ENCODE measurements at places on chromosomes 5 and 9. TPM values are rescaled to one million over a fixed set of nuclear protein-coding genes. Genes with fewer than 3 reads are reported as not detected.

- DNase-seq: peak; percentile 56
Measured at GRCh38 chr5:68730220-68730978, 363.4 kb upstream of the SLC30A5 start.

GRCh38 chr9:109766351-109766750 lies 13.6 kb upstream of the PALM2AKAP2 start:
- DNase-seq: no peak

GRCh38 chr9:137786511-137786920 lies 91.1 kb upstream of the CACNA1B start:
- no peak for DNase-seq

- peak; percentile 14 for DNase-seq
Measured at GRCh38 chr5:172299916-172300439, 16.4 kb upstream of the UBTD2 start.

DNA sequence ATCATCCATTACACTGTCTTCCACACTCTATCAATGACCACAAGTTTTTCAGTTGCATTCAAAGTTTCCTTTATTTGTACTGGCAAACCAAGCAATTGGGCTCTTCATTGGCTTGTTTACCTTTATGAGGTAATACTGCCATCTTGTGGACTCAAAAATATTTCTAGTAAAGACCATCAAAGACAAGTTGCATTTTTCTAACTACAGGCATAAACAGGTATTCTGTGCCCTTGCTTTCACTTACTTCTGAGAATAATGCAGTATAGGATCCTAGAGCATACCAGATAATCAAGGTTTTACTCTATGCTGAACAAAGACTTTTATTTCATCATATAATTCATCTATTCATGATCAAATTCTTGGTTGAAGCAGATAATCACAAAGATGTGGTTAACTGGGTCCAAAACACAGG lies 173.7 kb upstream of the POU5F2 start:
- DNase-seq: no peak

- DNase-seq: no peak
Measured at GRCh38 chr9:124414612-124415011, 630 bp downstream of the PSMB7 start.

DNA sequence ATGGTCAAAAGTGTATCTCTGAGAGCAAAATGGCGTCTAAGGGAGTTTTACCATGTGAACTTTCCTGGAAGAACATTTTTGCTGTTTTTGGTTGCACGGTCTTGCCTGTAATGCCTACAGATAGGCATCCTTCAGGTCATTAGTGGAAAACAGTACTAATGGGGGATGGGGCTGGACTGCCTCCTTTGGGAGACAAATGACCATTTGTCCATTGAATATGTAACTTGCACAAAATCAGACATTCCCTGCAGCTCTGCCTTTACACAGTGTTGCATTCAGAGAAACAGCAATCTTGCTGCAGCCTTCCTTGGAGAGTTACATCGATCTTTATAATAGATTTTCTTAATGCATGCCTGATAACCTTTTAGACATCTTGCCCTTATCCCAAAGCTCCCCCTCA lies 138.5 kb upstream of the EGFLAM start:
- no peak for DNase-seq

The CDH9 gene
- polyA plus RNA-seq: 0.91 TPM

The TMEM252 gene
- polyA plus RNA-seq: 2.4 TPM

- DNase-seq: no peak
Measured at GRCh38 chr9:122128007-122128968, 31.3 kb downstream of the NDUFA8 start.

The SLC6A19 gene
- 295 TPM for polyA plus RNA-seq

The ENC1 gene
- 122 TPM for polyA plus RNA-seq

GRCh38 chr9:133994353-133995011 lies 2.4 kb upstream of the VAV2 start:
- no peak for DNase-seq

DNA sequence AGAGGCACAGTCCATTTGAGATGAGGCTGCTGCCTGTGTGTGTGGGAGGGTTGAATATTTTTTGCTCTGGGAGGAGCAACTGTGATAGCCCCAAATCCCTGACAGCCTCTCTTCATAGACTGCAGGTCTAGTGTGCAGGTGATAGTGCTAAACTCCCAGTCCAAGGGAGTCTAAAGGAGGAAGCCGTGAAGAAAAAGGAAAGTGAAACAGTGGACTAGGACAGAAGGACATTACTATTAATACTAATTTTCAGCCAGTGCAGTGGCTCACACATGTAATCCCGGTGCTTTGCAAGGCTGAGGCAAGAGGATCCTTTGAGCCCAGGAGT lies 295.0 kb downstream of the PDE4D start:
- peak; percentile 79 for DNase-seq

The FBXL7 gene
- 7.2 TPM for polyA plus RNA-seq

The PCDHGC3 gene
- polyA plus RNA-seq: 30.4 TPM

The TMED9 gene
- 119 TPM for polyA plus RNA-seq

DNA sequence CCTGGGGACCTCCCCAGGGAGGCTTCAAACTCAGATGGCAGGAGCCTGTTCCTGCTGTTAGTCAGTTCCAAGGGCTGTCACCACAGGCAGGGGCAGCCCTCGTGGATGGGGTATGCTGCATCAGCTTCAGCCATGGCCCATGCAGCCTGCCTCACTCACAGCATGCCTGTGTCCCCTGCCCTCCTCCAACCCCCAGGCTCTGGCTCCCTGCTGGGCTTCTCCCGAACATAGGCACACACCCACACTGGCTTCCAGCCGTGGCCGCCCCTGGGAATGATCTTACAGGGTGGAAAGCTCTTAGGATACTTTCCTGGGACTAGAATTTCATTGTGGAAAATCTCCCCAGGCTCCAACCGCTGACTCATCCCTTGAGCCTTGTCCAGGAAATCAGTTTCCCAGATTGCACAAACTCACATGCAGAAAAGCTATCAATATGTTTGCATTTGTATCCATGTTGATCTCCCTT lies 163.8 kb downstream of the SEC61B start:
- no peak for DNase-seq

DNA sequence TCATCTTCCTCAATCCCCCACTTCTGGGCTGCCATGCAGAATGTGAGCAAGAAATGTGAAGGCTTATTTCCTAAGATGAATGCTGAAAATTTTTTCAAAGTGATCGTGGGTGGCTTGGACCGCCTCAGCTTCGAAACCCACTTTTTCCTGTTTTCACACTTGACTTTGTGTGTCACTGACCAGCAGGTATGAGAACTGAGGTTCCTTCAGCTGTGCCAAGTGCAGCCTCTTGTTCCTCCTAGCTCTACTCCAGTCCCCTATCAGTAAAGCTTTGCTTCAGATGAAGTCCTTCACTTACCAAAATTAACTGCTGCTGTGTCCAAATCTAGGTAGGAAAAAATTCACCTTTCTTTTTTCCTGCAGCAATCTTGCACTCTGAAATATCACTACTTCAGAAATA lies 382.6 kb downstream of the DTWD2 start:
- DNase-seq: no peak
